ENCODE measurements at places on chromosomes 1 and 21. TPM values are rescaled to one million over a fixed set of nuclear protein-coding genes. Genes with fewer than 3 reads are reported as not detected.

NEK2 gene
- polyA plus RNA-seq, result 19.9 TPM

DNA sequence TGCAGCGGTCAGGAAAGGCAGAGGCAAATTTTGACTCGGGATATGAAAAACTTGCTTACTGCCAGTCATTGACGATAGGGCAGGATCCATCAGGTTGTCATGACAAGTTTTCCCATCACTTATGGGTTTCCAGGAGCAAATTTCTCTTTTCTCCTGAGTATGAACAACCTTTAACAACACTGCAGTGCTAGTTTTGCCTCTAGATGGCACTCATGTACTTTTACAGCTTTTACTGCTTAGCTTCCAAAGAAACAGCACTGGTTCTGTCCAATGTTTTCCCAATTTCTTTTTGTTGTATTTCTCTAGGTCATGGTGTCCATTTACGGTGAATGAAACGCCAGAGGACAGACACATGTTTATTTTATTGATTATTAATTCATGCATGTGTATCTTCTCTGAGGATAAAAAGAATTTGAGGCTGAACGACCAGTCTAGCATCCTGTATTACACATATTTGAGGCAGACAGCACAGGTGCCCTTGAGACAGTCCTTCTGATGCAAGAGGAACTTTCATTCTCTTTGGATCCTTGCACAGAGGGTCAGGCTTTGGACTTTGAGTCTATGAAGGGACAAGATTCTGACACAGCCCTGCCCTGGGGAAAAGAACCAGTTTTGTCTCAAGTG, 112.3 kb upstream of the TRABD2B start:
- peak; percentile 48 for DNase-seq

DNA sequence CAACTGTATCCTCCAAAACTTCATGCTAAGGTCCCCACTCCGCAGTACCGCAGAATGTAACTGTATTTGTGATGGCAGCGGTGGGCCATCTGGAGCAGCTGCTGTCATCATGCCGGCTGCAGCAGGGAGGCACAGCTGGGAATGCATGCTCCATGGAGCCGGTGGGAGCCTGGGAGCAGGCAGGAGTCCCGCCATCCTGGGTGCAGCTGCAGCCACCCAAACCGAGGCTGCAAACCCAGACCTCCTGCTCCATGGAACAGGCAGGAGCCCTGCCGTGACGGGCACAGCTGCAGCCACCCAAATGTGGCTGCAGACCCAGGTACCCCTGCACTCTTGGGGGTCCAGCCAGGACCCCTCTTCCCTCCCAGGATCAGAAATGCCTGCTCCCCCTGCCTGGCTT, 80.3 kb downstream of the SCMH1 start:
- DNase-seq, result no peak

DNA sequence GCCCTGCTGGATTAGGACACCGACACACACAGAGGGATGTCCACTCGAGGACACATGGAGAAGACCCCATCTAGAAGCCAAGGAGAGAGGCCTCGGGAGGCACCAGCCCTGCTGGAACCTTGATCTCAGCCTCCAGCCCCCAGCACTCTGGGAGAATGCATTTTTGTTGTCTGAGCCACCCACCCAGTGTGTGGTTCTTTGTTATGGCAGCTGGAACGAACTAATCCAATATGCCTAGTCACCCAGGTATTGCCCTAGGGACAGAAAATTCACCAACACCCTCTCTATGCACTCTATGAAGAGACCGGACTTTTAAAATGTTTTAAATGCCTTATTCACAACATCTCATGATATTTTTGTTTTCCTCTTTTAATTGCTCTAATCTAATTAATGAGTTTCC, 117.4 kb downstream of the CRYAA start:
- DNase-seq, result no peak

MASP2 gene
- 8.1 TPM for polyA plus RNA-seq

- DNase-seq, result no peak
Observed at GRCh38 chr1:154994269-154994587, 842 bp downstream of the LENEP start.

BGLAP gene
- 7.8 TPM for polyA plus RNA-seq

NID1 gene
- polyA plus RNA-seq, result 211 TPM

Data from right lung (tissue), 10 donors.